ENCODE measurements at places on chromosomes 5 and 9.

- no peak for DNase-seq
Measured at GRCh38 chr5:54632131-54632701, 114.7 kb downstream of the SNX18 start.

GRCh38 chr5:156934450-156935211, 28.4 kb downstream of the TIMD4 start:
- DNase-seq: peak; percentile 63

DNA sequence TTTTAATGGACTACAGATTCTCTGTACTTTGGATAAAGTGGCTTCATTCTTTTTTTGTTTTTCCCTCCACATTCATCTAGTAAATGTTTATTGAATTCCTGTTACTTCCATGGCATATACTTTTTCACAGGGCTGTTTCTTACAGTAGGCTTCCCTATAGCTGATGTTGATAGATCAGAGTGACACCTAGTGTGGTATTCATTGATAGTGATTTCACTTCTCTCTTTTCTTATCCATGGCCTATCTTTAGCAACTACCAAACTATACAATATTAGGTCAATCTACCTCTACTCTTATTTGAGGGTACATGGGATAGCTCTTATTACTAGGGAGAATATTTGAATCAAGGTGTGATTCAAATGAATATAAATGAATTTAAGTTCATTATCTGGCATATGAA, 35.8 kb downstream of the FSD1L start:
- no peak for DNase-seq

DNA sequence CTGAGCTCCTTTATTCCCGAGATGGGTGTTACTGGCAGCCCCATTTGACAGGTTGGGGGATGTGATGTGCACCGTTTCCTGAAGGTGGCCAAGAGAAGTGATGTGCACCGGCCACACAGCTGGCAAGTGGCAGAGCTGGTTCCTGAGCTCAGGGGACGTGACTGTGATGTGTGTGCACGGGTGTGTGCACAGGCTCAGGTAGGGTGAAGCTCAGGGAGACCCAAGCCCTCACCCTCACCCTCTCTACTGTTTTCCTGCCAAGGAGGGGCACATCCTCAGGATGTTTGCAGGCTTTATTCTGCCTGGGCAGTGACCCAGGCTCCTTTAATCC, 56.6 kb downstream of the WWC1 start:
- no peak for DNase-seq

DNA sequence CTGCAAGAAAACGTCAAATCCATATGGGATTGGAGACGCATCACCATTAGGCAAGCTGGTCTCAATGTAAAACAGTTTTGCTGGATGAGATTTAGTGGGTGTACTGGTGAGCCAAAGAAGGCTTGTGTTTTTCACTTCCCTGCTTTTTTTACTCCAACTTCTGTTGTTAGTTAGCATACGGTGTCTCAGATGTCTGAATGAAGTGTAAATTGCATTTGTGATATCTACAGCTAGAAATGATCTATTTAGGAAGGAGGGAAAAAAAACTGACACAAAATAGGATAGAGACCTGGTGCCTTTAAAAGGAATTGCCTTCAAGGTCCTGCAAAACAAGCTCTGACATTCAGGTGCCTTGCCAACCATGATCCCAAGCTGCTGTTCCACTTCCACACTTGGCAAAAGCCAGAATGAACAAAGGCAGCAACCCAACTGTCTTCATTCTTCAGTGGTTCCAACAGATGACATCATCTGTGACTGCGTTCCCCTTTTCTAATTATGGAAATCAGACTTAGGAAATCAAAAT, 104.2 kb upstream of the RAI14 start:
- DNase-seq: no peak
